Tibial nerve (tissue), 4 donors: ENCODE measurements at places on chromosomes 4 and X. TPM values are rescaled to one million over a fixed set of nuclear protein-coding genes. Genes with fewer than 3 reads are reported as not detected.

DNA sequence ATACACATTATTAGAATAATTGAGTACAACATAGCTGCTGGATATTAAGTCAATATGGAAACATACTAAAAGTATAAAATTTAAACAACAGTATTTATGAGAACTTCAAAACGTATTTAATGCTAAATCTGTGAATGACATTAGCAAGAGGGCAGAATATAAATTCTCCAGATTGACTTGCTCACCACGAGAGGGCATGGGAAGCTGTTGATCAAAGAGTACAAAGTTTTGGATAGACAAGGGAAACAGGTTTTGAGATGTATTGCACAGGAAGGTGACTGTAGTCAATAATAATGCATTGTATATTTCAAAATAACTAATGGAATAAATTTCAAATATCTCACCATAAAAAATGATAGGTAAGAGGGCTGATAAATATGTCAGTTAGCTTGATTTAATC is 768.2 kb downstream of the CENPC start:
- no peaks in the 10 kb centered on the region for H3K4me1 ChIP-seq
- no peak overlapping the region for H3K27ac ChIP-seq
- H3K27me3 ChIP-seq = no peaks in the 10 kb centered on the region
- H3K36me3 ChIP-seq = no peaks in the 10 kb centered on the region
- no peak for DNase-seq
- H3K4me3 ChIP-seq = no peak overlapping the region

GRCh38 chr4:8236106-8236919 is 33.2 kb upstream of the HTRA3 start:
- H3K27me3 ChIP-seq = no peaks in the 10 kb centered on the region
- H3K27ac ChIP-seq = no peak overlapping the region
- no peaks in the 10 kb centered on the region for H3K4me1 ChIP-seq

DNA sequence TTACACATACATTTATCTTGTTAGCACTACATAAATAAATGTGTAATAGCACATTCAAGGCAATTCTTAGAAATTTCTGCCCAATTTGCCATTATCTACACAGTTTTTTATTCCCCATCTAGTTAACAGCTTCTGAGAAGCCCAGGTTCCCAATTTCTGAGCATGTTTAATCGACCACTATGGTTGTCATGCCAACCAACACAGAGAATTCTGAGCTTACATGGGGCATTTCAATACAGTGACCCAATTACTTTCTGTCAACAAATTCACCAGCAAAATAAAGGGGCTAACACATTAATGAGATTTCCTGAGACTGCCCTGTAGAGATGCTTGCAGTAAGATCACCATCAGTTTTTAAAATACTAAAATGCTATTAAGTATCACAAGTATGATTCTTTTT is 22.0 kb downstream of the GPM6A start:
- no peaks in the 10 kb centered on the region for H3K27me3 ChIP-seq
- no peaks in the 10 kb centered on the region for H3K4me1 ChIP-seq
- no peaks in the 10 kb centered on the region for H3K36me3 ChIP-seq
- H3K4me3 ChIP-seq = no peak overlapping the region
- no peak overlapping the region for H3K27ac ChIP-seq

RUFY3 gene
- total RNA-seq = 124 TPM

H2BW2 gene
- total RNA-seq = not detected

SMIM14 gene
- 36.3 TPM for total RNA-seq

DNA sequence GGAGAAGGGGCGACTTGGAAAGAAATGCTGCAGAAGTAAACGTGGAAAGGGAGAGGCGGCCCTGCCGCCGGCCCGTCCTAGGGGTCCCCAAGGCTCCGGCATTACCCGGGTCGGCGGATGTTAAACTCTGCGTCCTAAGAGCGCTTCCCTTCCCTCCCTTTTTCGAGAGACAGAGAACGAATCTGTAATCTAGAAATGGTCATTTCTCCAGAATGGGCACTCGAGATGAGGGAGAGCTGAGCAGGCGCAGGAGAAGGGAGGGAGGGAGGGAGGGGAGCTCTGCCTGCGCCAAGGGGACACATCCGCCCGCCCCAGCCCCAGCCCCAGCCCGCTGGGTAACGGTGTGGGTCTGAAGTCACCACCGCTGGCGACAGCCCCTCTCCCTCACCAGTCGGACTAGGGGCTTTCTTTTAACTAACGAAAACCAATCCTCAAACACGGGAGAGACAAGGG is 1.7 kb downstream of the HCFC1 start:
- peak overlapping the region; percentile 82 for H3K4me3 ChIP-seq
- no peaks in the 10 kb centered on the region for H3K27me3 ChIP-seq
- peak overlapping the region; percentile 98 for H3K27ac ChIP-seq
- no peaks in the 10 kb centered on the region for H3K36me3 ChIP-seq

- H3K4me3 ChIP-seq = no peak overlapping the region
- H3K36me3 ChIP-seq = no peaks in the 10 kb centered on the region
- no peak for DNase-seq
- no peak overlapping the region for H3K27ac ChIP-seq
- no peaks in the 10 kb centered on the region for H3K4me1 ChIP-seq
These were observed 477.1 kb downstream of the PPARGC1A start for GRCh38 chr4:23412701-23413100.

DNA sequence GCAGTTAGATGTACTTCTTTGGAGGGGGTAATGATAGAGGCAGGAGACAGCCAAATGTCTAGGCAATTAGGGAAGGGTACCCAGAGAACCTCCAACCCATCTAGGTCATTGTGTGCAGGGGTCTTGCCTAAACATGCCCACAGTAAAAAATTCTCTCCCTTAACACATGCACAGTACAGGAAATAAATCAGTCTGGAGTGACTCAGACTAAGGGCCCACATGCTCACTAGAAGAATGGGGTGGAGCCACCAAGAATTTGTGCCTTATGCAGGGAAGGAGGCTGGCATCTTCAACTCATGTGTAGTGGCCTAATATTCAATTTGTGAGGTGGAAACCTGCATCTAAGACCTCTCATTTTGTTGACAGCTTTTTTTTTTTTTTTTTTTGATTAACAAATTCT is 945.3 kb upstream of the GRIA3 start:
- H3K36me3 ChIP-seq = no peaks in the 10 kb centered on the region
- H3K4me1 ChIP-seq = no peaks in the 10 kb centered on the region
- no peaks in the 10 kb centered on the region for H3K27me3 ChIP-seq
- H3K4me3 ChIP-seq = no peak overlapping the region
- no peak overlapping the region for H3K27ac ChIP-seq

MUC7 gene
- total RNA-seq = not detected

GRCh38 chrX:155113097-155113496 is 41.8 kb downstream of the BRCC3 start:
- no peak overlapping the region for H3K27ac ChIP-seq
- DNase-seq = no peak
- H3K27me3 ChIP-seq = no peaks in the 10 kb centered on the region
- H3K4me1 ChIP-seq = no peaks in the 10 kb centered on the region

MAGEA11 gene
- total RNA-seq = not detected

DNA sequence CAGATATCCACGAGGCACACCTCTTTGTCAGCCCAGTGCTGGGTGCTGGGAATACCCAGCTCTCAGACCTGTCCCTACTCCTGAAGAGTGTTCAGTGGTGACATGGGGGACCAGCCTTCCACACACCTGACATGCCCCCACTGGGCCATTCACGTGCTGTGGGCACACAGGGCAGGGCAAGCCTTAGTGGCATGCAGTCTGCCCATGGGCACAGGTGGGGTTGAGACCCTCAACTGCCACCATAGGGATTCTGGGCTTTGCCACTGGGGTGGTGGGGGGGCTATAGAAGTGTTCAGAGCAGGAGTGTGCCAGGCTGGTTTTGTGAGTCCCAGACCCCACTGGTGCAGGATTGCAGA is 16.7 kb upstream of the PSAPL1 start:
- peaks cover 5% of the 10 kb centered on the region for H3K4me1 ChIP-seq
- H3K36me3 ChIP-seq = no peaks in the 10 kb centered on the region
- H3K27ac ChIP-seq = no peak overlapping the region
- no peak overlapping the region for H3K4me3 ChIP-seq

- H3K36me3 ChIP-seq = no peaks in the 10 kb centered on the region
- H3K4me3 ChIP-seq = no peak overlapping the region
- H3K4me1 ChIP-seq = no peaks in the 10 kb centered on the region
- no peaks in the 10 kb centered on the region for H3K27me3 ChIP-seq
- DNase-seq = no peak
These were observed 21.5 kb downstream of the SLC10A7 start for GRCh38 chr4:146500216-146500615.

DNA sequence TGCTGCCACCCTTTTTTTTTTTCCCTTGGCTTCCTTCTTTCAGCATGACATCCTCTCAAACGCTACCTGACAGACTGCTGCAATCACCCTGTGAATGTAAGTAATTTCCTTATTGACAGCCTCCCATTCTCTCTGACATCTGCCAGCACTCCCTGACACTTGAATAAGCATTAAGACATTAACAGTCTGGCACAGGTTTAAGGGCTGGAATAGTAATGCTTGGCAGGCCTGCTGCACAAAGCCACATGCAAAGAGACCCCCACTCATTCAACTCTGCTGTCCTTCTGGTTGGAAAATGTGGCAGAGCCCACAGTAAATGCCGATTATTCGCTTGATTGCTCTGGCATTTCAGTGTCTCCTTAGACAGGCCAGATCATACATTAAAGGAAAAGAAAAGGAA is 28.1 kb upstream of the RASGEF1B start:
- DNase-seq = no peak
- H3K4me1 ChIP-seq = no peaks in the 10 kb centered on the region
- no peak overlapping the region for H3K27ac ChIP-seq
- no peak overlapping the region for H3K4me3 ChIP-seq
- H3K27me3 ChIP-seq = no peaks in the 10 kb centered on the region

DNA sequence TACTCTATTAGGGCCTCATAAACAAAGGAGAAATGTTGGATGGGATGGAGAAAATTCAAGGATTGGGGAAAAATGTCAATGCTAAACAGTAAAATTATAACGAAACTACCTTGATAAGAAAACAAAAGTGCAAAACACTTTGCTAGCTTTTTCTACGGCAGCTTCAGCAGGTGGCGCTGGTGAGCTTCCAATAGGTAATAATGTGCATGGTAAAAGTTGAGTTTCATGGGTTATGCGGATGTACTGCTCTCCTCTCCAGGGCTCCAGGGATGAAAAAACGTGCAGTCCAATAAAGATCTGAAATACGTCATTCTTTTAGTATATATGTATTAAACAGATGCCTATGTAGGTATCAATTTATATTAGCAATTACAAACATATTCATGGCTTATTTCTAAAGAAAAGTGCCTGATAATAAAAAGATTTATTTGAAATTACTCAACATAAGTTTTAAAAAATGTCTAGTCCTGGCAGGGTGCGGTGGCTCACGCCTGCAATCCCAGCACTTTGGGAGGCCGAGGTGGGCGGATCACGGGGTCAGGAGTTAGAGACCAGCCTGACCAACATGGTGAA is 239.6 kb downstream of the GRXCR1 start:
- H3K36me3 ChIP-seq = no peaks in the 10 kb centered on the region
- H3K27ac ChIP-seq = no peak overlapping the region
- no peaks in the 10 kb centered on the region for H3K27me3 ChIP-seq
- no peak overlapping the region for H3K4me3 ChIP-seq

DNA sequence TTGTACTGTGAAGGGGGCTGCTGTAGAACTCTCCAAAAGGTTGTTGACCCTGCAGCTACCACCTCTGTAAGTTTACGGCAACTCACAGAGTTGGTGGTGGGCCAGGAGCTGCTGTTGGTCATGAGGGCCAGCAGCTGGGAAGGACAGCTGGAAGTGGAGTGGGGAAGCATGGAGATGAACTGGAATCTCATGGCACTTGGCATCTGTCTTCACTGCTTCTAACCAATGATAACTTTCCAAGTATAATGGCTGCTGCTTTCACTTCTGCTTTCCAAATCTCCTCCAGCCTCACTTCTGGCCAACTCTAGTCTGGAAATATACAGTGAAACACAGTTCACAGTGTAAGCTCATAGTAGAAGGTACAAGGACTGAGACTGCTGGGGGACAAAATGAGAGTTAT is 126.5 kb upstream of the INTU start:
- H3K4me1 ChIP-seq = peaks cover 15% of the 10 kb centered on the region
- no peak overlapping the region for H3K27ac ChIP-seq
- no peak for DNase-seq
- H3K4me3 ChIP-seq = no peak overlapping the region
- no peaks in the 10 kb centered on the region for H3K36me3 ChIP-seq

DCX gene
- total RNA-seq = not detected

ZNF630 gene
- total RNA-seq = 5.3 TPM

CPLX1 gene
- total RNA-seq = 2.4 TPM

DNA sequence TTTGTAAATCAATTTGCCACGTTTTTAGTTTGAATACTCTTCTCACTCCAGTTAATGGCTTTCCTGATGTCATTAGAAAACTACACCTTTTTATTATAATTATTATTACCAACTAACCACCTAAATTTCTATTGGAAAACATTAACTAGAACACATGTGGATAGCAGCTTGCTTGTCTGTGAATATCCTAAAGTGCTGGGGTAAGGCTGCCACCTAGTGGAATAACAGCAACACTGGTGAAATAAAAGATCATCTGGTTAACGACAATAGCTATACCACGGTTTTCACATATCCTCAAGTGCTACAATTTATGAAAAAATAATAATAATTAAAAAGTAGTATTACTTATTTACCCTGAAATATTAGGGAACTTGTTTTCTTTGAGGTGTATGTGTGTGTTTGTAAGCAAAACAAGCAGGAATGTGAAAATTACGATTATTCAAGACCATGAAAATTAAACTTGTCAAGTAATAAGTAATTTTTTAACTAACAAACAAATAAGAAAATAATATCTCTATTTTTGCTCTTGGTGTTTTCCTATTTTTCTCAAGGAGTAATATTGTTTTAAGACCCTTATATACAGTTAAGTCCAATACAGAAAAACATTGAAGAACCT is 130.1 kb upstream of the TECRL start:
- H3K27ac ChIP-seq = no peak overlapping the region
- H3K4me3 ChIP-seq = no peak overlapping the region
- no peaks in the 10 kb centered on the region for H3K36me3 ChIP-seq
- H3K4me1 ChIP-seq = no peaks in the 10 kb centered on the region

RNF212 gene
- 2.5 TPM for total RNA-seq

DNA sequence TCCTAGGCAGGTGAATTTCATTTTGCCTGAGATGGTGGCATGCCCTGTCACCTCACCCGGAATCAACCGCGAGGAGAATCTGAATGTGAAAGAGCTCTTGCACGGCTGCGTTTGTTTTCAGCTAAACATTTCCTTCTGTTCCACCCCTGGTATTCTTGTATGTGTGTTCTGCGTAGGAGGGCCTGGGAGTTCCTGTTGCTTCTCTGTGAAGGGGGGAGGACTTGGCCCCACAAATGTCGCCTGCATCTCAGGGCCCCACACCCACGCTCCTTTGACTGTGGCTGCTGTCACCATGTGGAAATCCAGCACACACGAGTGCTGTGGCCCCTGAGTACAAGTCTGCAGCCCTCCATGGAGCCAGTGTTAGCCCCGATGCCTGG is 45.8 kb upstream of the CLCN4 start:
- H3K4me3 ChIP-seq = no peak overlapping the region
- H3K27ac ChIP-seq = peak overlapping the region; percentile 80
- no peaks in the 10 kb centered on the region for H3K36me3 ChIP-seq
- H3K27me3 ChIP-seq = no peaks in the 10 kb centered on the region
- no peaks in the 10 kb centered on the region for H3K4me1 ChIP-seq

GRCh38 chr4:139833151-139833910 is 167.7 kb downstream of the MGST2 start:
- no peaks in the 10 kb centered on the region for H3K4me1 ChIP-seq
- no peaks in the 10 kb centered on the region for H3K27me3 ChIP-seq
- no peak overlapping the region for H3K27ac ChIP-seq
- H3K4me3 ChIP-seq = no peak overlapping the region
- H3K36me3 ChIP-seq = no peaks in the 10 kb centered on the region
